ENCODE measurements at places on chromosomes 2 and 18.

DNA sequence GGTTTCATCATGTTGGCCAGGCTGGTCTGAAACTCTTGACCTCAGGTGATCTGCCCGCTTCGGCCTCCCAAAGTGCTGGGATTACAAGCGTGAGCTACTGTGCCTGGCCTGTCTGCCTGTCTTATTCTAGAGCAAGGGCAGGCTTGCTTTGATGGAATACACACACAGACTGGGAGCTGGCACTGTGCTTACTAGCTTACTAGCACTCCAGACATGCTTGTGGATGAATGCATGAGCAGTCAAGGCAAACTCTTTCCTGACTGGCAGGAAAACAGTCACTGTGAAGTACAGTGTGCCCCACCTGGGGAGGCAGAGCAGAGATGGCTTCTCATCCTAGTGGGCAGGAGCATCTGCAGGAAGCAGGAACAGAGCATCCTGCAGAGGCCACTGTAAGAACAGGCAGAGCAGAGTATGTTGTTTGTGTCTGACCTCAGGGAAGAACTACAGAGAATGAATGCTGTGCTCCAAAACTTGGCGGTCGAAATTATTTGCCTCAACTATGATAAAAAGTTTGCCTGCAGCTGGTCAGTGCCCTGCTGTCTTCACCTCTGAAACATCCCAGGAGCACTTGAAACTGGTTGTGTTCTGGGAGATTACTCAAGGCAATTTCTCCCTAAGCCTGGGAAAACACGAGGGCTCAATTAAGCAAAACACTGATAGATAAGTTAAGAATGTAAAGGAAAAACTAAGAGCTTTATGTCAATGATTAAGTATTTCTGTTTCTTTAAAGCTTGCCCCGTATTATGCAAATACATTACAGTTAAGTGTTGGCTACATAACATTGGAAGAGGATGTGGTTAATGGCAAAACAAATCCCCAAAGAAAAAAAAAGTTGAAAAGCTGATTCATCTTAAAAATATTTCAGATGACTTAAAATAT, 102.4 kb downstream of the VAPA start:
- DNase-seq = peak; percentile 26

- peak; percentile 40 for DNase-seq
Measured at GRCh38 chr2:226652369-226652768, 147.3 kb downstream of the IRS1 start.

- peak; percentile 86 for DNase-seq
Measured at GRCh38 chr2:105744091-105744908, 412 bp upstream of the NCK2 start.

DNA sequence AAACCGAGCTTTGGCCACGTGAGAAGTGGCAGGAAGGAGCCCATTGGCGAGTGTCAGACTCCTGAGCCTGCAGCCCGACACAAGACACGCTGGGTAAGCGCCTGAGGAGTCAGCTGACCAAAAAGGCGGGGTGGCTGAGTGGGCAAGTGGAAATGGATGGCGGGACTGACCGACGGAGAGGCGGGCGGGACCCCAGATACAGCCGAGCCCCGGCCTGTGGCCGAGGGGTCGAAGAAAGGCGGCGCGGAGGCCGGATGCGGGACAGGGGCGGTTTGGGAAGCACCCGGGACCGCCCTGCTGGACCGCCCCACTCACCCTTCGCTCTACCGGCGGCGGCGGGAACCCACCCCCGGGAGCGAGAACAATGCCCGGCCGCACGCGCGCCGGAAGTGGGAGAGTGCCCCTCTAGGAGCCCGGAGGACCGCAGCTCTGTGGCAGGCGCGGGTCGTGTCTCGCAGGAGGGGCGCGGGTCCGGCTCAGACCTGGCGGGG, 22.8 kb downstream of the ZSCAN30 start:
- peak; percentile 97 for DNase-seq

GRCh38 chr2:38178119-38178518, 102.2 kb upstream of the CYP1B1 start:
- DNase-seq = no peak
